ENCODE measurements at places on chromosomes 3 and 15. TPM values are rescaled to one million over a fixed set of nuclear protein-coding genes. Genes with fewer than 3 reads are reported as not detected.

DNA sequence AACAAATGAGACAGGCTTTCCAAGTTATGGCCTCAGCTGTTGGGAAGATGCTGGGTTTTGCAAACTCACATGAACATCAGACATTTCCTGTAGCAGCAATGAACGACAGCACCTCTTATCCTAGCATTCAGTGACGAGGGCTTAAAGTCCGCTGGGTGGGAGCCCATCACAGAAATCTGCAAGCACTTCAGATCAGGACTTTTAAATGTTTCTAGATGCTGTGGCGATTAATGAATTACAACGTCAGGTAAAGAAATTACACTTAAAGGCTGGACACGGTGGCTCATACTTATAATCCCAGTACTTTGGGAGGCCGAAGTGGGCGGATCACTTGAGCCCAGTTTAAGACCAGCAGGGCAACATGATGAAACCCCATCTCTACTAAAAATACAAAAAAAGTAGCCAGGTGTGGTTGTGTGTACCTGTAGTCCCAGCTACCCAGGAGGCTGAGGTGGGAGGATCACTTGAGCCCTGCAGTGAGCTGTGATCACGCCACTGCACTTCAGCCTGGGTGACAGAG is 3.9 kb downstream of the AEN start:
- DNase-seq = no peak

DNA sequence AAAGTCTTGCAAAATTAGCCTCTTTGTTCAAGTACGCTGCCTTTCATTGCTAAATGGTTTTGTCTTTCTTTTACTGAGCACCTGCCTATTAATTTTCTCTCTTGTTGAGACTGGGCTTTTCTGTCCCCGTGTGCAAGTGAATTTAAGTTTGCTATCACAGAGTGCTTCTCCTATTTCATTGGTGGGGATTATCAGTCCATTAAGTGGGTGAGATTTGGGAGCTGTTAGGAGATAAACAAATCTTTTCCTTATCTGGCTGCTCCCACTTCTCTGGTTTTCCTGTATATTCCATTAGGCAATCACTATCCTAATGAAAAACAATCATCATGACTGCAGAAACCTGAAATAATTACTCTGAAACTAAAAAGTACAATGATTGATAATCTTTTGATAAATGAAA is 254.2 kb downstream of the NR1D2 start:
- DNase-seq = no peak

The CPN2 gene
- not detected for total RNA-seq

The FAM227B gene
- total RNA-seq = 5.5 TPM

The UBE2E2 gene
- total RNA-seq = 37.3 TPM

The SLC15A2 gene
- 0.43 TPM for total RNA-seq

The MYO5C gene
- 2.5 TPM for total RNA-seq
